ENCODE measurements at places on chromosomes 3 and 15. TPM values are rescaled to one million over a fixed set of nuclear protein-coding genes. Genes with fewer than 3 reads are reported as not detected.

The TMED3 gene
- total RNA-seq: 102 TPM

The GOLGA8T gene
- total RNA-seq: 0.94 TPM

The COLQ gene
- total RNA-seq: 2.6 TPM

The ARID3B gene
- 2.8 TPM for total RNA-seq

The C15orf62 gene
- total RNA-seq: not detected

The SCAMP5 gene
- 24.1 TPM for total RNA-seq

The FANCD2OS gene
- not detected for total RNA-seq

The ST6GAL1 gene
- 63.1 TPM for total RNA-seq

Measured in osteocyte (in vitro differentiated cells).